ENCODE measurements at places on chromosomes 13 and 19.

DNA sequence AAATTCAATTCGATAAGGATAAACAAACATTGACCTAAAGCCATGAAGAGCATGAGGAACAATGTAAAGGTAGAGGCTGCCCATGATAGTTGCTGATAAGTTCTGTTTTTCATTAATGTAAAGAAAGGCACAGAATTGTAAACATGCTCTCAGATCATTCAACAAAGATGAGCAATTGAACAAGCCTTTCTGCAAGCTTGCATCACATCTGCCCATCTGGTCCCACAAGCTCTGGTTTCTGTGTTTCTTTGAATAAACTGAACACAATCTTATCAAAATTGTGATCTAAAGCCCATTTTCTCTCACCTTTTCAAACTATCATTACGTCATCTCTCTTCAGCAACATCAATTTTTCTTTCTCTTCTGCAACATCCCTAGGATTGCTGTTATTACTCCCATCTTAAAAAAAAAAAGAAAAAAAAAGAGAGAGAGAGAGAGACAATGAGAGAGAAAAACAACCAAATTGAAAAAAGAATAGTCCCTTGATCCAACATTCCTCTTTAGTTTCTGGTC, 487.2 kb upstream of the GPC6 start:
- DNase-seq: no peak

- no peak for DNase-seq
Measured at GRCh38 chr19:2668175-2668763, 34.2 kb downstream of the GNG7 start.

GRCh38 chr19:13887018-13887436, 10.1 kb downstream of the NANOS3 start:
- peak; percentile 80 for DNase-seq

DNA sequence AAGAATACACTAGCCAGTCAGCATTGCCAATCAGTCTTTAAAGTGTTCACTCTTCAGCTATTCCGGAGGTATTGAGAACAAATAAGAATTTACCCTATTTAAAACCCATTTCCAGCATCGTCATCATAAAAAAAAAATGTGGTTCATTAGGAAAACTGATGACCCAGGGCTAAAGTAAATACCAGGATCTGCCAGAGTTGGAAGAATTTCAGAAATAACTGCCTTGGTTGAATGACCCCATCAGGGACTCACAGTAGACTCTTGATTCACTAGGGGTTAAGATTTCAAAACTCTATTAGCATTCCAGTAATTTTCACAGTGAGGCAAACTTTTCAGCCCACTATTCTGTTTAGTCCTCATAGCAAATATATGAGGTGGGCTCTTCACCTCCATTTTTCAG, 377.0 kb downstream of the ITGBL1 start:
- no peak for DNase-seq

GRCh38 chr13:62626771-62627170, 1211.1 kb upstream of the PCDH20 start:
- DNase-seq: peak; percentile 31
